ENCODE measurements at places on chromosomes 11 and 22. TPM values are rescaled to one million over a fixed set of nuclear protein-coding genes. Genes with fewer than 3 reads are reported as not detected.

Gene CWF19L2
- 4.6 TPM for total RNA-seq

Gene TYR
- total RNA-seq: not detected

Gene OR5P2
- not detected for total RNA-seq

Gene PNPLA3
- 1.5 TPM for total RNA-seq

Gene C22orf15
- not detected for total RNA-seq

Gene OR8D1
- total RNA-seq: not detected

Gene MEI1
- total RNA-seq: 0.21 TPM

Gene RBMXL2
- total RNA-seq: not detected
